ENCODE measurements at places on chromosomes 6 and 20.

DNA sequence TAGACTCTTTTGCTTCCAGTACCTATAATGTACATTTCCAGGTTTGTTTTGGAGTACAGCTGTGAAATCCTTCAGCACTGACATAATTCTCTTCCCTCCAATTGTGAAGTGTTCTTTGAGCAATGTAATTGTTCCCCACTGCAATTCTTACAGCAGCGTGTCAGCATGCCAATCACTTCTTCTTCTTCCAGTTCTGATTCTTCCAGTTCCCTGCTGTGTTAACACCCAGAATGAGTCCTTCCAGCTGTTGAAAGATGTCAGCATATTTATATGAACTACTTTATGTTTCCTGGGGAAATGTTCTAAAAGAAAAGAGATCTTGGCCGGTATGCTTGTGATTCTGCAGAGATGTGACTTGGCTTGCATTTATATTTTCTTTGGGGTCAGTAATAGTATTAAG, 213.9 kb downstream of the UNC5CL start:
- DNase-seq: no peak

DNA sequence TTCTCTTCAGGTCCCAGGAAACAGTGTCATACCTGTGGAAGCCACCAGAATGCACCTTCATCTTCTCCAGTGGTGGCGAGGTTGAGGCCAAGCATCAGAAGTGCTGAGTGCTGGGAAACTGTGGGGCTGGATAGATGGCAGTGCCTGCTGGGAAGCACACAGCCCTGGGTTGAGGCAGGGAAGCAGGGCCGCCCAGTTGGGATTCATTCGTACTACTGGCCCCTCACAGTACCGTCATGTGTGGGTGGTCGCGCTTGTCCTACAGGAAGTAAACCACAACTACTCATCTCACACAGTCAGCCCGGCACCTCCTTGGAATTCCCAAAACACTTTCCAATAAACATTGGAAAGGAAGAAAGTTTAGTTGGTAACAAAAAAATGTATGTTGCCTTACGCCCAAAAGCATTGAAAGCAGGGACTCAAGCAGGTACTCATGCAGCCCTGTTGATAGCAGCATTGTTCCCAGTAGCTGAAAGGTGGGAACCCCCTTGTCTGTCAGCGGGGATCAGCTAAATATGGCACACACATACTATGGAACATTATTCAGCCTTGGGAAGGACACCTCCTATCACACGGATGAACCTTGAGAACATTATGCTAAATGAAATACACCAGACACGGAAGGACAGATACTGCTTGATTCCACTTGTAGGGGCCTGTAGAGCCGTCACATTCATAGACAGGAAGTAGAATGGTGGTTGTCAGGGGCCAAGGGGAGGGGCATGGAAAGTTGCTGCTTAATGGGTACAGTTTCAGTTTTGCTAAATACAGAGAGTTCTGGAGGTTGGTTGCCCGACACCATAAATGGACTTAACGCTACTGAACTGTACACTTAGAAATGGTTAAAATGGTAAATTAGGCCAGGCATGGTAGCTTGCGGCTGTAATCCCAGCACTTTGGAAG, 162.7 kb downstream of the MTHFD1L start:
- DNase-seq: no peak

DNA sequence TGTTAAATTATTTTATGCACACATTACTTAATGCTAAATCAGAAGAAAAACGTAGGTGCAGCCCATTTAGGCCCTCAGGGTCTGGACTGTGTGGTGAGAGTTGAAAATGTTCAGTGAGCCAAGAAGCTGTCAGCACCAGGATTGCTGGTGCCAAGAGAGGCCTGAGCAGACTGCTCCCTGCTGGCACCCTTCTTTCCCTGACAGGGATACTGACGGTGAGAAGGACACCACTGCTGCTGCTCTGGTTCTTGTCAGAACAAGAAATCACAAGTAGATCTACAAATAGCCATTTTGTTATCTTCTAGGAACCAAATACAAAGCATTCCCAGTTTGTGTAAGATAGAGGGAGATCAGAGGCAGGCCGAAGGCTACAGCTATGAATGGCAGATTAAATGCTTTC, 48.7 kb upstream of the CRISP1 start:
- no peak for DNase-seq

- no peak for DNase-seq
Measured at GRCh38 chr6:139706912-139707311, 332.5 kb upstream of the CITED2 start.

GRCh38 chr6:135506270-135506997, 8.9 kb upstream of the AHI1 start:
- no peak for DNase-seq

DNA sequence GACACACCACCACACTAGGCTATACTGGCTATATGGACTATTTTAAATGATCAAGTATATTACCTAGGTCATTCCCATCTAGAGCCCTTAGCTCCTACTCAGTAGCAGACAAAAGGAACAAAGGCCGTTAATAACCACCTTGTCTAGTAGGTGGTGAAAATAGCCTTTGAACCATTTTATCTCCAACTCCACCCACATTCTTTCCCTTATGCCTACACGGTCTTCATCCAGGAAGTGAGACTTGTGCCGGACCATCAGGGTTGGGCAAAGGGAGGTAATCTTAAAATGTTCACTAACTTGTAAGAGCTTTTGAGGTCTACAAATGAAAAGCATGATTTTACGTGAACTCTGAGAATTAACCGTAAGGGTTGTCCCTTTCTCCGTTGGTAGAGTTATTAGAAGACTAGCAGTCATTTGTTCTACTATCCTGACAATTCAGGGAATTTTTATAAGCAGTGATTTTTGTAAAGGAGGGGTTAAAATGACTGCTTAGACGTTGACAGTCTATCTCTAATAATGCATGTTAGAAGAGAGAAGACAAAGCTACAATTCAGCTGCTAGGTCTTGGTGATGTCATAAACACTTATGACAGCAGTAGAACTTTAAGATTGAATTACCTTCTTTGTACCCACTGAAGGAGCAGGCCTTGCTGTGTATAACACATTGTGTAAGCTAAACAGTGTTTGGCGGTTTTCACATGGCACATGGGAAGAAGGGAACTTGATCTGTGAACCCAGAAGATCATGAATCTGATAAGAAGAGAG, 371.8 kb upstream of the JAG1 start:
- no peak for DNase-seq

DNA sequence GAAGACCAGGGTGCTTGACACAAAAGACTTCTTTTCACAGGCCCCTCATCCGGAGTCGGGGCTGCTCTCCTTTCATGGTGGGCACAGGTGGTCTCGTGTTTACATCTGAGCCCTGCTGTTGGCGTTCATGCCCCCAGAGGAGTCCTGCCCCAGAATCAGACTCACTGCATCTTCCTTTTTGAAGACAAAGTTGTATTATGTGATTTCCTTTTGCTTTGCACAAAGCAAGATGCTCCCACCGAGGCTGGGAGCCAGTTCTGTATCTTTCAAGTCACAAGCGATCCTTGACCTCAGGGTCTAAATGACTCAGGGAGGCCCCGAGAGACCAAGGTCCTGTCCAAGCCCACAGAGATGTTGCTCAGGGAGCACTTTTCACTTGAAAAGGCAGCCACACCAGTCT, 330.5 kb downstream of the THBS2 start:
- DNase-seq: no peak

DNA sequence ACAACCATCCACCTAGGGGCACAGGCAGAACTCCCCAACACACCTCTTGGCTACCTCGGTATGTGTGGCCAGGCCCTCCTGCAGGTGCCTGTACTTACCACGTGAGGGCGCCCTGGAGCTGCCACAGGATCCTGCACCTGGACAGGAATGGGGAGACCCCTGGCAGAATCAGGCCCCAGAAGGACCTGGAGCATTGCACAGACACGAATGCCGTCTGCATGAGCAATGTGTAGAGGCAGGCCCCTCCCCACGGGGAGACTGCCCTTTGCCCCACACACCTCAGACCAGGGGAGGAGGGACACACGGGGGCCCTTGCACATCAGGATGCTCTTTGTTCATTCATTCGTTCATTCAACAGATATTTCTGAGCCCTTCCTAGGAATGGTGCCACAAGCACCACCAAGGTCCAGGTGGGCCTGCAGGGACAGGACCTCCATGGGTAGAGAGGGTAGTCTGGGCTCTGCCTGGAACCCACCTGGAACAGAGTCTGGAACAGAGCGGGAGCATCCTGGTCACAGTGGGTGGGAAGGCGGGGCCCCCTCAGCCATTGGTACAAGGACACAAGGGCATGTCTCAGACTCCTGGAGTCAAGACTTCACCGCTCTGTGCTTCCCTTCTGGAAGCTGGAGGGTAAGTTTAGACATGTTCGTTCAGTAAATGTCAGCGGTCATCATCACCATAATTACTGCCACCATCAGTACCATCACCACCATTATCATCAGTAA, 32.3 kb downstream of the YTHDF1 start:
- DNase-seq: no peak

DNA sequence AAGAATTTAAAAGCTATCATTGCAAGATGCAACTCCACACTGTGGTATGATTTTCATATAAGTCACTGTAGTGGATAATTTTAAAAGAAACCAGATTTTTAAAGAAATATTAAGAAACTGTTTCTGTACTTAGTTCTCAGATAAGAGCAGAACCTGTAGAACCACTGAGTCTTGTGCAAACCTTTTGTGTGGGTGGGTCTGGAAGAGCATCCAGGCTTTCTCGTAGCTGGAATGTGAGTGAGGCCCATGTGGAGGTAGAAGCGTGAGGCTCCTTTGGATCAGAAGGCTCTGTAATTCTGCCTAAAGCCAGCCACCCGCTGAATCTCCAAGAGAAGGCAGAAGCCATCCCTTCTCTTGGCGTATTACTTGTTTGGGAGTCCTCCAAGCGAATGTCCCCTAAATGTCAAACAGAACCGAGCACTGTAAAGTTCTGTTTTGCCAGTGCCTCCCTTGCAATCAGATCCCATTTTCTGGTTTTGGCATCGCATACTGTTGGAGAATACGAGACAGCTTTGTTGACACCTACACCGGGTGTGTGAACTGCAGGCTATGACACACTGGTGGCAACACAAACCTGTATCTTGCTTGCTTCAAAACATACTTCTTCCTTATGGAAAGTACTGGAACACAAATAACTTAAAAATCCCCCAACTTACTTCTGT, 188.7 kb downstream of the FOXC1 start:
- no peak for DNase-seq

DNA sequence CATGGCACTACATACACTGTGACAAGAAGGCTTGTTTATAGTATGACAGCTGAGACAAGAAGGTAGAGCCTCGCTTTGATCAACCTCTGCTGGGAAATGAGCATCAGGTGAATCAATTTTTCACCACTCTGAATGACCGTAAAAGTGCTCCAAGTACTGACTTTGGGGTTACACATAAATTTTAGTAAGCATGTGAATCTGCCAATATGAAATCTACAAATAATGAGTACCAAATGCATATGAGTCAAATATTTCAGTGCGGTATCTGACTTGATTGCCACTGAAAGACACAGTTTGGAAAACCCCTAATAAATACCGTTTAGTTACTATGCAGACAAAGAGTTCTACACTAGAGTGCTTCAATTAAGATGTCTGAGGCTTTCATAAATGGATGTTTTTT, 77.8 kb downstream of the ATG5 start:
- DNase-seq: no peak

DNA sequence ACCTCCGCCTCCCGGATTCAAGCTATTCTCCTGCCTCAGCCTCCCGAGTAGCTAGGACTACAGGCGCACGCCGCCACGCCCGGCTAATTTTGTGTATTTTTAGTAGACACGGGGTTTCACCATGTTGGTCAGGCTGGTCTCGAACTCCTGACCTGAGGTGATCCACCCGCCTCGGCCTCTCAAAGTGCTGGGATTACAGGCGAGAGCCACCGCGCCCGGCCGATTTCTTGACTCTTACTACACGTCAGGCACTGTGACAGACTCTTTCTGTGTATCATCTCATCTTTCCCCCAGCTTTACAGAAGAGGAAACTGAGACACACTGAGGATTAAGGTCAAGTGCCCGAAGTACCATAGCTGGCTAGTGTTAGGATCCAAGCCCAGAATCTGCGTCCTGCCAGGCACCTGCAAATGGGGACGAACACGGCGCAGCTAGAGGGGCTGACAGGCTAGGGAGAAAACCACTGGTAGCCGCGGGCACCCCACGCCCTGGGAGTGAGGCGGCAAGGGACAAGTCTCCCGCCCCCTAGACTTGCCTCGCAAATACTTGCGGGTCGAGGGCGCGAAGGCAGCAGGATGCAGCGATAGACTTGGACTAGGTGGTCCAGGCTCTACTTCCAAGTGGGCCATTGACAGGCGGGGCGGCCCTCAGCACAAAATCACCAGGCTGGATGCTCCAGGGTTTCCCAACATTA, 1.1 kb upstream of the TAF8 start:
- DNase-seq: no peak

DNA sequence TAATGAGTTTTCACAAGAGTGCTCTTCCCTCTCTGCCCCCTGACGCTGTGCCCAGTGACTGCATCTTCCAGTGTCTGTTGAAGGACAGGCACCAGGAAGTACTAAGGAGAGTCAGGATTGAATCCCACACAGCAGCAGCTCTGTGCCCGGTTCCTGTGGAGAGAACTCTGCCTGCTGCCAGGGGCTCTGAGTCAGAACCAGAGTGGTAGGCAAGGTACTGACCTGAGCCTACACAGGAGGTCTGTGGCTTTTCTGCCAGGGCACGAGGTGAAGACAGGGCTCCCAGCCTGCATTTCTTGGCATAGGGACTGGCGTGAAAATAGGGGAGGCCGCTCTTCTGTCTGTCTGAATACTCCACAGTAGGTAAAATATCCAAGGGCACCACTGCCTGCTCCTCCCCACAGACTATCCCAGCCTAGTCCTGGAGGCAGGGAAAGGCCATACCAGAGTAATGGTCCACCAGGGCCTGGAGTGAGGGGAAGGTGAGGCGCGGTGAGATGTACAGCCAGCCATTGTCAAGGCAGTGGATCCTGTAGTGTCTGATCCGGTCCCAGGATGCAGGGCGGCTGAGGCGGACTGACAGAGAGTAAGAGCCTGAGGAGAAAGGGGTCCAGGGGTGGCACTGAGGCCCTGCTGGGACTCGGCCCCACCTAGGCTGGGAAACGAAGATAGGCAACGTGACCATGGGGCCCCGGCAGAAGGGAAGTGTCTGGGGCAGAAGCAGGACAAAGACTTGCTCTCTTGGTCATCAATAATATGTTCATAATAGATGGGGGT, 9.4 kb downstream of the RAB5IF start:
- no peak for DNase-seq

- peak; percentile 46 for DNase-seq
Measured at GRCh38 chr20:58342104-58342945, 32.8 kb downstream of the RAB22A start.

GRCh38 chr6:167996424-167997199, 859 bp upstream of the KIF25 start:
- DNase-seq: no peak

GRCh38 chr6:157116426-157116825, 206.9 kb downstream of the TMEM242 start:
- DNase-seq: no peak

- no peak for DNase-seq
Measured at GRCh38 chr20:62370807-62371587, 3.9 kb upstream of the LAMA5 start.

- no peak for DNase-seq
Measured at GRCh38 chr20:32963176-32963575, 41.1 kb downstream of the SUN5 start.
